ENCODE measurements at places on chromosomes 2 and 18. TPM values are rescaled to one million over a fixed set of nuclear protein-coding genes. Genes with fewer than 3 reads are reported as not detected.

Gene MARCO
- total RNA-seq, result not detected

Gene GREB1L
- total RNA-seq, result 0.81 TPM

Gene ATP6V1C2
- not detected for total RNA-seq

Gene SMYD1
- total RNA-seq, result not detected

Gene GNAL
- total RNA-seq, result 5.5 TPM

Gene SCN1A
- not detected for total RNA-seq

Gene TCF23
- not detected for total RNA-seq

GRCh38 chr18:44967599-44967998 lies 286.9 kb downstream of the SETBP1 start:
- DNase-seq, result no peak

- no peak for DNase-seq
Measured at GRCh38 chr2:172333235-172333977, 94.0 kb upstream of the ITGA6 start.

DNA sequence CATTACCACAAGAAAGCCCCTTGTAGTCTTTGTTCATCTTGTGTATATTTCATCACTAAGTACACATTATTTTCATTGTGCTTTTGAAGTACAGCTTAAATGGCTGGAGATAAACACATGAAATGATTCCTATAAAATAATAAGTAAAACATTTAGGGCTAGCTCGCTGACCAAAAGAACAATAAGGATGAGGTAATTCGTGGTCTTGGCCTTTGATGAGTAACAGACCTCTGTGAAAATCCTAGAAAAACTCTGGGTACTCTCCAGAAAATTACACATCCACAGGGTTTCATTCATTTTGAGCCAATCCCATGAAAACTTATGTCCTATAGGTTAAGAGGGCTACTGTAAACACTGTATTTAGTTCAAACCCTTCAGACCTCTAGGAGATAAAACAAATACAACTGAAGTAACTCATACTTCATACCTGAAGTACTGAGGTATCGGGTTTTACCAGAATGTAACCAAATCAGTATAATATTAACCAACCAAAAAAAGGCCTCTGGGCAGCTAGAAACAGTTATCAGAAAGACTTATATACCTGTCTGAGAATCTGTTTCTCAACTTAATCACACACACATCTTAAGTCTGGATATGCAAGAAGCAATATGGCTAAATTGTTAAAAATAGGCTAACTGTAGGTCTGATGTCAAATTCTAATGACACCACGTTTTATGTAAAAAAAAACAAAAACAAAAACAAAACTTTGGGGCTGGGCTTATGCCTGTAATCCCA lies 31.0 kb downstream of the CFAP36 start:
- DNase-seq, result no peak

DNA sequence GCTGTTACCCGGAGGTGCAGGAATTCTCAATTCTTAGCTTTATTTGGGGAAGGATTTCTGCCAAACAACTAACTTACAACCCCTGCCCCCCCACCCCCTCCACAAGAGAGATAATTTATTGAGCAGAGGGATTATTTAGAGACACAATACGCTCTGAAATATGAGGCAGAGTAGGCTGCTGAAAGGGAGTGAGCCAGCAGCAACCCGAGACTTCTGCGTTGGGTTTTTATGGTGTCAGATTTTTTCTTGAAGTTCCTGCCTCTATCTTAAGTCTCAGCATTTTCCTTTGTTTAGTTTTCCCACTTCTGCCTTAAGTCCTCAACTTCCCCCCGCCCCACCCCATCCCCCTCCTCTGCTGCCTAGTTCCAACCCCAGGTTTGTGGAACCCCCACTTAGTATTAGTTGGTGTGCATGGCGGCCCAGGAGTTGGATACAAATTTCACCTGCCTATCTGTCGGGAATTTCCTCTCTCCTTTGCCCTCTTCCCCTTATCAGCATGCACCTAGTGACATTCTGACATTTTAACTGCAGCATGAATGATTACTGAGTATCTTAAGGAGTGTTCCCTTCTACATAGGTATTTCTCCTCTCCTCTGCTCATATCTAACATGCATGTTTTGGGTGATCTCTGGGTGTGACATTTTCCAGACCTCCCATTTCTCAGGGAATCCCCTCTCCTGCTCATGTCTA lies 1635.9 kb upstream of the LRRTM1 start:
- DNase-seq, result no peak

DNA sequence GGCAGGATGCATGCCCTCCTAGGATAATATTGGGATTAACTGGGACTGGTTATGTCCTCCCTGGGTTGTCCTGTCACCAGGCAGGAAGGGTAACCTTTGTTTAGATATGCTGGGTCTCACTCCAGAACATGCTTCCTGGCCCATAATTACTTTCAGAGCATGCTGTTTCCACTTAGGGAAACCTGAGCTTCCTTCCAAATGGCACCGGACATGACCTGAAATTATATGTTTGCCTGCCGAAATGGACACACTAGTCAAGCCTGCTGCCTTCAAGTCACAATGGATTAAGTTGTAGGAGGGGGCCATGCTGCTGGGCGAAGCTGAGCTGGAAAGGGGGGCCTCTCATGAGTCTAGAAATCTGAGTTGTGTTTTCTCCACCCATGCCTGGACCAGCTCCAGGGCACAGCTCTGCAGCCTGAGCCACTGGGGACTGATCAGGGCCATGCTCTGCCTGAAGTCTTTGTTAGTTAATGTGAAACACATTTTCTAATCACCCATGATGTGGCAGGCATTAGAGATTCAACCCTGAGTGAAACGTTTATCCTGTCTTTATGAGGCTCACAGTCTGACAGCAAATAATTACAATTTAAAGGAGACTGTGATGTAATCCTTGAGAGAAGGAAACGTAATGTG lies 273.3 kb downstream of the TNS1 start:
- DNase-seq, result no peak

DNA sequence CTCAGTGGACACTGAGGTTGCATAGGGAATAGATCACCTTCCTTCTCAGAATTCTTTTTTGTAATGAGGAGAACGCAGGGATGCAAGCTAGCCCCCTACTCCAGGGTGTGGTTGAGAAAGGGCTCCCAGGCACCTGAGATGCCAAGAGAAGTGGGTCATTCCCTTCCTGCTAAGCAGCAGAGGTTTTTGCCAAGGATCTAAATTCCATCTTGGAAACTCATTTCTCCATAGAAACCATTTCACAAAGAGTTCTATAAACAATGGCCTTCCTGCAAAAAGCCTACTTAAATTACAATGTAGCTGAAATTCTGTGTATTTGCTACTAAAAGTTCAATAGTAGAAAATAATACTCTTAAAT lies 3.7 kb upstream of the PPP3R1 start:
- peak; percentile 29 for DNase-seq

DNA sequence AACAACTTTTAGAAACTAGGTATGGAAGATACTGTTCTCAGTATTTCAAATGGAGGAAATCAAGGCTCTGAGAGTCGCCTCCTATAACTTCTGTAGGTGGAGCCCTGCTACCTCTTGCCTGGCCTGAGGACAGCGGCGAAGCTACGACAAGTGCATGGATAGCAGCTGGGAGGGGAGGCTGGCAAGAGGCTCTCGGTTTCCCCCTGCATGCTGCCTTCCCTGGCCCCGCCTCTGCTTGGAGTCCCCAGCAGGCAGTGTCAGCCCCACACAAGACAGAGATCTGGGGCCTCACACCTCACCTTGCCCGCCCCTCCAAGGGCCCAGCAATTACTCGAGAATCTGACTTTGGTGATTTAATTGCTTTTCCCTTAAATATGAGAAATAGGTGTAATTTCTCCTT lies 107.6 kb upstream of the POU3F3 start:
- no peak for DNase-seq

DNA sequence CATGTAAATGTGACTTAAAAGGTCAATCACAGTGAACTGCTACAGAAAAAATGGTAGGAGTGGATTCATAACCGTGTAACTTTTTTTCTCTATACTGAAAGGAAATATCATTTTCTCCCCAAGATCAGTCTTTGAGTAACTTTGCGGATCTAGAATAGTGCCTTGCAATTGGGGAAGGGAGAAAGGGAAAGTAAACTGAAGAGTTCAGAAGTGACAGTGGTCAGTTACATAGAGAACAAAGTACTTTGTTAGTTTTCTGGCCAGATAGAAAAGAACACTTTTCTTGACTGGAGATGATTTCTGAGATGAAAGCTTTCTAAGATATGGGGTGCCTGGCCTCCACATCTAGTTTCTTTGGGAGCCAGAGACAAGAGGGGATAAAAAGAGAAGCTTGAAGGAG lies 26.6 kb downstream of the PARD3B start:
- DNase-seq, result no peak

- no peak for DNase-seq
Measured at GRCh38 chr2:224479826-224480225, 77.9 kb upstream of the FAM124B start.

GRCh38 chr2:168626096-168626495 lies 170.0 kb downstream of the CERS6 start:
- no peak for DNase-seq

DNA sequence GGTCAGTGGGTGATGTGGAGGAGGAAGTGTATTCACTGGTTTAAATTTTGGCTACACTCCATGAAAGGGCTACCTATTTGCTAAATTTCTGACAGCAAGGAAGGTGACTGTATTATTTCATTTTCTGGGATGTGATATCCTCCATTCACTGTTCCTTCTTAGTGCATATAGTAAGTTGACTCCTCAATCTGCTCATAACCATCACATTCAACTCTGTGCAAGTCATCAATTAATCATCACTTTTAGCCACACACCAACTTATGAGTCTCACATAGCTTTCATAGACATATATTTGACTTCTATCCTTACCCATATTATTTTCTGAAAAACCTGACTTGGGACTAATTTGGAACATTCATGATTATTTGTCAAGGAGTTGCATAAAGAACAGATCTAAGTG lies 16.9 kb downstream of the KLHL41 start:
- DNase-seq, result no peak

DNA sequence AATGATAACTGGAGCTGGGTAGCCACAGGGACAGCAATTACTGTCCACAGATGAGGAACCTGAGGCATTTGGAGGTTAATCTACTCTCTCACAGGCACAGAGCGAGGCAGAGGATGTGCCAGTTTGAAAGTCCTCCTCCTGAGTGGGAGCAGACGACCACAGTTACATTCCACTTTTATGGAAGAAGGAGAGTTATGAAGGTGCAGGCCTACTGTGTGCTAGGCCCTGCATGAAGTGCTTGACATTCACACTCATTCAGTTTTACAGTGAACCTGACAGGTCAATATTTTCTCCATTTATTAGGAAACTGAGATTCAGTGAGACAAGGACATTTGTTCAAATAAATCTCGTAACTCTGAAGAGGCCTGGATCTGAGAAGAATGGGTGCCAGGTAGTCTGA lies 142.0 kb downstream of the TDRD15 start:
- DNase-seq, result no peak

DNA sequence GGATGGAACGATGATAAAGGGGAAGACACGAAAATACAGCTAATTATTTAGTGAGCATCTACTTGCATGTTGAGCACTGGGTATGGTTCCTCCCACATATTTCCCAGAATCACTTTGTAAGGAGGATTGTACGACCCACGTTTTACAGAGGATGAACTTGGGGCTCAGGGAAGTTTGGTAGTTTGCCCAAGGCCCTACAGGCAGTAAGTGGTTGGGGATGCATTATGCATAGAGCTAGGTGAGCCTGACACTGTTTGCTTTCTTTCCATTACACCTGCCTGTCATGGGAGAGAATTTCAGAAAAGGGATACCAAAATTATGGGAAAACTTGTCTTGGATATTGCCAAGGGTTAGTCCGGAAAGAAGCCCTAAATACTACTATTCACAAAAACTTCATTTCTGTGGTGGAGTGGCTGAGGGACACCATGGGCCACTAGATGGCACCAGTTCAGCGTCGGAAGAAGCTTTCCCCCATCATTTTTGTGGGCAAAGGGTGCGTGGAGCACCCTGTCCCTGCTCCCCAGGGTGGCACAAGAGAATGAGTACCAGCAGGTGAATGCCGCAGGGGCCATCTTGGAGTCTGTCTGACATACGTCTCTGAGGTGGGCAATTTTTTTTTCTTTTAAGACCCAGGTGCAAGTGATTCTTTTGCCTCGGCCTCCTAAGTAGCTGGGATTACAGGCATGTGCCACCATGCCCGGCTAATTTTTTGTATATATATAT lies 23.5 kb upstream of the C18orf32 start:
- no peak for DNase-seq

DNA sequence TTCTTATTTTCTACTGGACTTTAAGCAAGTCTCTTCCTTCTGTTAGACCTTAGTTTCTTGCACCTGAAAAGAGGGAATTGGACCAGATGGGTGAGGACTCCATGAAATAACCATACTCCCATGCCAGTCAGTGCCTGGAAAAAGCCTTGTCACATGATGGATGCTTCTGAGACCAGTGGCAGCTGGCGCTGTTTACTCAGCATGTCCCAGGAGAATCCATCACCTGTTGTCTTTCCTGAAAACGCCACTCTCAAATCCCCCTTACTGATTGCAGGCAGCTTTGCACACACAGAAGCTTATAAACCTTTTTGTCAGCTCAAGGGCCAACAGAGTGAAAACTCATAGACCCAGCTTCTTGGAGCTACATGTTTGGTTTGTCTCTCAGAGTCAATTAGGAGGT lies 117.6 kb downstream of the POLE4 start:
- DNase-seq, result no peak

DNA sequence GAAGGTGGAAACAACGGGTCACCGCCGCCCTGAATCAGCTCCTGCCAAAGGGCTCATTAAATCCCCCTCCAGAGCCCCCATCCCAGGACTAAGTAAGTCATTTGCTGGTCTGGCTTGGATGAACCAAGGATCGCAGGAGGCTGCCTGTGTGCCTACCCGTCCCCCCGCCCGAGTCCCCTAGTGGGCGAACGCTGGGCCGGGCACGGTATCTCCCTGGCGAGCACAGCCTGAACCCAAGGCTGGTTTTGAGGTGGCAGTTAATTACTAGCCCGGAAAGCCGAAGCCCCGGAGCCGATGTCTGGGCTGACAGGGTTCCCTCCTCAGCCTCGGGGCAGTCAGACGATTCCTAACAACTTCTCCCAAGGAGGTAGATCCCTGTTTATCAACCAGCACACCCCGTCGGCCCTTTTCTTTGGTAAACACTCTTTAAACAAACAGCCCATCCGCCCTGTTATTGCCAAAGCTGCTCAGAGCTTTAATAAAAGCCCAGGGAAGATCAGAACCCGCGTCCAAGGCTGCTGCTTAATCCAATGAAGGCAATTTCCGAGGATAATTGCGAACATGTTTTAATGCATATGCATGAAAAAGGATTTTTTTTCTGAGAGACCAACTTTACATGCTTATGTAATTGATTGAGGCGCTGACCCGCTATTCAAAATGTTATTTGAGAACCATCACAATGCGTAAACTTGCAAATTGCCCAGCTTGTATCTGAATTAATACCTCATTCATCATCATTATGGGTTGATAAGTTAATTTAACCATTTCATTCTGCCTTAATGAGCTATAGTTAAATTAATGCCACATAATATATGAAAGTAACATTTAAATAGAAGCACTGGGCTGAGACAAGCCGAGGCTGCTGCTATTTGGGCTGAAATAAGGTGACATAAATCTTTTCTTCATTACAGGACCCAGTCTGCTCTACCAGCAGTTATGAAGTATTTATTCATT lies 10.5 kb downstream of the EVX2 start:
- DNase-seq, result no peak

- DNase-seq, result no peak
Measured at GRCh38 chr18:75742516-75742915, 315.0 kb upstream of the SMIM21 start.

- DNase-seq, result no peak
Measured at GRCh38 chr2:170969030-170969429, 40.0 kb downstream of the GORASP2 start.
